ENCODE measurements at places on chromosomes 5 and 9.

DNA sequence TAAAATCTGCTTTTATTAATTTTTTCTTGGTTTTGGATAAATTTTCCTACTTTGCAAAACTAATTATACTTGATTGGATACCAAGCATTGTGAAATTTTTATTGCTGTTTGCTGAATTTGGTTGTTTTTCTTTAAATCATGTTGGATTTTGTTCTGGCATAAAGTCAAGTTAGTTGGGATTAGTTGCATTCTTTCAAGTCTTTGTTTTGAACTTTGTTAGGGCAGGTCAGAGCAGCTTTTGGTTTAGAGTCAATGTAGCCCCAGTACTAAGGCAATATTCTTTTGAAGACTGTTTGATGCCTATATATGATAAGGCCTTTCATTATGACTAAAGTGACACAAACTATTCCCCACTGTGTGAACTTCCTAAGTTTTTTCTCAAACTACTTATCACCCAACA is 531.1 kb downstream of the RASEF start:
- DNase-seq: no peak

- no peak for DNase-seq
Observed at GRCh38 chr9:130143958-130144366, 28.2 kb upstream of the NCS1 start.

GRCh38 chr5:137758121-137758520 is 4.0 kb upstream of the HNRNPA0 start:
- no peak for DNase-seq

- DNase-seq: peak; percentile 16
Observed at GRCh38 chr5:68272289-68272688, 56.7 kb downstream of the PIK3R1 start.

GRCh38 chr5:106367281-106367680 is 1303.5 kb downstream of the EFNA5 start:
- DNase-seq: no peak

- DNase-seq: no peak
Observed at GRCh38 chr9:14289916-14290315, 24.0 kb downstream of the NFIB start.

DNA sequence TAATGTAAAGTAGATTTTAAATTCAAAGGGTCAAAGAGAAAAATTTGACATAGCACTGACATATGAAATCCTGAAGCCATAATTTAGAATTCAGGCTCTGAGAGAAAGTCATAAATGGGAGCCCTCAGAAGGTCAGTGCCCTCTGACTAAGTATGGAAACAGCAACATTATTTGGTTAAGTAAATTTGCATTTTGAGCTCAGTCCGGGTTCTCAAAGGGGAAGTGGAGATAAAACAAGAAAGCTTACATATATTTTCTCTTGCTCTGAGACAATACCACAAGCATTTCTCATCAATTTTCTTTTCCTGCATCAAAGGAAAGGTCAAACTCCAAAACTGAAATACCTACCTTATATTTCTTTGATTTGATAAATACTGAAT is 348.0 kb downstream of the SEMA5A start:
- DNase-seq: peak; percentile 13

DNA sequence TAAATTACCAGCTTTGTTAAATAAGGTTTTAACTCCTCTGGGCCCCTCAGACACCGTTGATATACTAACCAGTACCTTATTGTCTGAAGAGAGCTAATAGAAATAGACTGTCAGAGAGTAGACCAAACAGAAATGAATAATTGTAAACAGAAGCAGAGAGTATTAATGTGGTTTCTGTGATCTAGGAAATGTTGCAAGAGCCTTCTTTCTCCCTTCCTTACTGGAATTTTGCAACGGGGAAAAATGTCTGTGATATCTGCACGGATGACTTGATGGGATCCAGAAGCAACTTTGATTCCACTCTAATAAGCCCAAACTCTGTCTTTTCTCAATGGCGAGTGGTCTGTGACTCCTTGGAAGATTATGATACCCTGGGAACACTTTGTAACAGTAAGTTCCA is 5.1 kb downstream of the TYRP1 start:
- no peak for DNase-seq

- no peak for DNase-seq
Observed at GRCh38 chr5:158854260-158854783, 245.4 kb downstream of the EBF1 start.

DNA sequence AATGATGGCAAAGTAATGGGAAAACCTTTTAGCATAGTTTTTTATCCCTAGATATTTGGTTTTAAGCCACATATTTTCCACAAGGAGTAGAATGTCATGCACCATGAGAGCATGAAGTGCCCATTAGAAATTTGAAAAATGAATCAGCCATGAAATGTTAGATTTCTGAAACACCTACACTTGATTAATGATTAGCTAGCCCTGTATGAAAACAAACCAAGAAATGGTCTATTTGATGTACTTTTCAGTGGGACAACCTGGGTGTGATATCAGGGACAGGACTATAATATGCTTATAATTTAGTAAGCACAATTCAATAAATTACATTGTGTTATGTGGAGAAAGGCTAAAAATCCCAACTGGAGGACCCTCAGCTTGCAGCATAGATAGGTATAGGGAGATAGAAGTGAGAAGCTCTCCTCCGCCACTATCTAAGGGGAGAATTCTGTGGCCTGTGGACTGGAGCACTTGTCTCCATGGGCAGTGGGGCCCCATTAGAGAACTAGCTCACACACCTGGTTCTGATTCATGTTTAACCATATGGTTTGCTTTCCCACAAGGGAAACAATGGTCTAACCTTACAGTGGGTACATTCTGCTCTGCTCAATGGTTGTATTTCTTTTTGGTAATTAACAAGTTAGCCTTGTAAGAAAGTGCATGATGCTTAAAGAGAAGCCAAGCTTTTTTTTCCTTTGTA is 35.2 kb downstream of the NUP214 start:
- no peak for DNase-seq

DNA sequence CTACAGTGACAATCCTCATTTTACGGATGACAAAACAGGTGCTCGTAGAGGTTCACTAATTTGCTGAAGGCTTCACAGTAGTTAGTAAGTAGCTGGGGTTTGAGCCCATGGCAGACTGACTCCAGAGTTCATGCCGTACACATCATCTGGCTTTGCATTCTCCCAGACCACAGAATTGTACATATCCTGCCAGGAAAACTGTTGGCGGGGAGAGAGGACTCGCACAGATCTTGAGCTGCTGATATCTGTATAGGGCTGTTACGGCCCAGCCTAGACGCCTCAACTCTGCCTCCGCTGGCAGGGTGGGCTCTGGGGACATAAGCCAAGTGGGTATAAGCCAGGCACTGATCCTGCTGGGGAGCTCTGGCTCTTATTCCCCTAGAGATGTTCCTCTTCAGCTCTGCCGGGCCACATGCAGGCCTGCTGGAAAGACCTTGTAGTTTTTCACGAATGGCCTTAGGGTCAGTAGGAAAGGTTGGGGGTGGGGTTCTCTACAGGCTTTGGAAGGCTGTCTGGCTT is 16.3 kb downstream of the LARP1 start:
- no peak for DNase-seq

- no peak for DNase-seq
Observed at GRCh38 chr5:132774896-132775295, 2.1 kb downstream of the SEPTIN8 start.

DNA sequence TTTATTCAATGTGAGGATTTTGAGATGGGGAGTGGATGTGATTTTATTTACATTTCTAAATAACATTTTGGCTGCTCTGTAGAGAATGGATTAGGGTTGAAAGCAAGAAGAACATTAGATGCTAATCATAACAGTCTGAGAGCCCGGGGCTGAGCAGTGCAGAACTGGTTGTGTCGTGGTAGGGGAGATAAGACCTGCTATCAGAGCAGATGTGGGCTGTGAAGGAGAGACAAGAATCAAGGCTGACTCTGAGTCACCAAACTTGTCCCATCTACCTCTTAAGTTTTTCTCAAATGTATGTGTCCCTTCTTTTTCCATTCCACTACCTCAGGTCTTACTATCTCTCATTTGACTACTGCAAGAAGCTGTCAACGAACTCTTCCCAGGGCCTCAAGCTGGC is 35.4 kb upstream of the SLC28A3 start:
- DNase-seq: no peak

DNA sequence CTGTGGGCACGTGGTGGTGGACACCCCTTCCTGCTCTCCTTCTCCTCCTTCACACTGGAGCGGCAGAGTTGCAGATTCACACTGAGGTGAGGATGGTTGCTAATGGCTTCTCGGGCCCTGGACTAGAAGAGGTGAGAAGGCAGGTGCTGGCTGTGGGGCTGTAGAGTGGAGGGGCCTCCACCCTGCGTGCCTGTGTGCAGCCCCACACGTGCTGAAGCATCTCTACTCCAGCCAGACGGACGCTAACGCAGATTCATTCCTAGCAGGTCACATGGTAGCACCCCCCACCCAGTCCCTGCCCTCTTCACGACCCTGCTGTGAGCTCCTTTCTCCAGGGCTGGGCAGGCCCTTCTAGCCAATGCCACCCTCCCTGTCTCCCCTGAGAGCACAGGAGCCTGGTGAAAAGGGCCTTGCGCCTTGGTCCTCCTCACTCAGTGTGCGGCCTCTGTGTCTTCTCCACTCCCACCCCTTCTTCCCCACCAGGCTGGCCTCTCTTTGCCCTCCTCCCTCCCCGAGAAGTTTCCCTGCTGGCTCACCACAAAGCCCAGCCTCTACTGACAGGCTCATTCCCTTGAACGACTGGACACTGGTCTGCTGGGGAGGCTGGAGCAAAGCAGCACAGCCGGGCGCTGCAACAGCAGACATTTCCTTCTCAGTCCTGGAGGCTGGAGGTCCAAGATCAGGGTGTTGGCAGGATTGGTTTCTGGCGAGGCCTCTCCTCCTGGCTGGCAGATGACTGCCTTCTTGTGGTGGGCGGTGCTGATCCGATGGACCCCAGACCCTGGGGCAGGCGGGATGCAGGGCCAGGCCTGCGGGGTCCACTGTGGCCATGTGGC is 14.2 kb downstream of the CACNA1B start:
- DNase-seq: no peak

GRCh38 chr9:37550781-37551180 is 25.4 kb downstream of the FBXO10 start:
- no peak for DNase-seq

DNA sequence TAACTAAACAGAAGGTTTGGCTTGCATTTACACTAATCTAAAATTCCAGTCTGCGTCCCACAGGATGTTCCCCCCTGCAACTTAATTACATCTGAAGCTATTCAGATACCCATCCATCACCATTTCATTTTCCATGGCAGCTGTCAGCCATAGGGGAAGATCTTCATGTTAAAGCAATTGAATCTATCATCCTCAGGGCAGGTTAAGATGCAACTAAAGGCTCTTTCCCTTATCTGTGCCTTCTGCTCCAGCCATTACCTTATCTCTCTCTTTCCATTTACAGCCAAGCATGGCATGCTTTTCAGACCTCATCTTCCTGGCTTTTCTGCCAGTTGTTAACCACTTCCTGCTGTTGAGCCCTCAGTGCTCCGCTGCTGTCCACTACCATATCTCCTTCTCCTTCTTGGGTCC is 15.8 kb upstream of the HACD4 start:
- DNase-seq: no peak

DNA sequence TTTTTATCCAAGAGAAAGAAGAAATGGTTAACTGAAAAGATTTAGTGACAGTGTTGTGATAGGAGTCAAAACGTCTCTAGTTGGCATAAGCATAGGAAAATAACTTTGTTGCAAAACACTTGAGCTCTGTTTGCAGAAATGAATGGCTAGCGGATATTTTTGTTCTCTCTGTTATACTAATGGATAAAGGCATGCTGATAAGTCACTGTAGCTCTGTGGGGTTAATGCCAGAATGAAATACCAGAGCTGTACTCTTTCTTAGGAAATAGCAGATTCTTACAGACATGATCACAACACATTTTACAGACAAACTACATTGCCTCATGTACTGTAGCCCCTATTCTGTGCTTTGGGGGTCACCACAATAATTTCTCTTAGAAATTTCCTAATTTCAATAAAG is 202.8 kb downstream of the DMRTA1 start:
- DNase-seq: no peak

DNA sequence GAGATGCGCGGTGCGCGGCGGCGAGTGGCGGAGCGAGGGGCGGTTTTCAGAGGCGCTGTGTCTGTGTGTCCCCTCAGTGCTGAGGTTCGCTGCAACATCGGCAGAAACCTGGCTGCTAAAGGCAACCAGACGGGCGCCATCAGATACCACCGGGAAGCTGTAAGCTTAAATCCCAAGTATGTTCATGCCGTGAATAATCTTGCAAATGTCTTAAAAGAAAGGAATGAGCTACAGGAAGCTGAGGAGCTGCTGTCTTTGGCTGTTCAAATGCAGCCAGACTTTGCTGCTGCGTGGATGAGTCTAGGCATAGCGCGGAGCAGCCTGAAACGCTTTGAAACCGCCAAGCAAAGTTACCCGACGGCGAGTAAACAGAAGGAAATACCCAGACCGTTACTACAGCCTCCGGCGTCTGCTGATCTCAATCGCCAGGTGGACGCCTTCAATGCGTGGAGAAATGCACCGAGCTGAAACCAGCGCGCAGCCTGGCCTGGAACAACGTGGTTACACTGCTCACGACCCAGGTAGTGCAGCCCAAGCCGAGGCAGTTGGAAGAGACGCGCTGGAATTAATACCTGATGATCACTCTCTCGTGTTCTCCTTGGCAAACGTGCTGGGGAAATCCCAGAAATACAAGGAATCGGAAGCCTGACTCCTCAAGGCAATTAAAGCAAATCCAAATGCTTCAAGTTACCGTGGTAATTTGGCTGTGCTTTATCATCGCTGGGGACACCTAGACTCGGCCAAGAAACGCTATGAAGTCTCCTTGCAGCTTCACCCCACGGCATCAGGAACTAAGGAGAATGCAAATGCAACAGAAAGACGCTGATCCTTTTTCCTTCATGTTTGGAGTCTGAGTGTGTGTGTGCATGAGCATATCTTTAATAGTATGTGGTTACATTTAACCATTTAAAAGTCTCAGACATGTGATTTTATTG is 15.9 kb downstream of the OR2V1 start:
- DNase-seq: no peak

- no peak for DNase-seq
Observed at GRCh38 chr5:35483191-35483590, 134.5 kb upstream of the SPEF2 start.

- DNase-seq: no peak
Observed at GRCh38 chr9:134175808-134176598, 11.6 kb upstream of the RNU6ATAC start.

DNA sequence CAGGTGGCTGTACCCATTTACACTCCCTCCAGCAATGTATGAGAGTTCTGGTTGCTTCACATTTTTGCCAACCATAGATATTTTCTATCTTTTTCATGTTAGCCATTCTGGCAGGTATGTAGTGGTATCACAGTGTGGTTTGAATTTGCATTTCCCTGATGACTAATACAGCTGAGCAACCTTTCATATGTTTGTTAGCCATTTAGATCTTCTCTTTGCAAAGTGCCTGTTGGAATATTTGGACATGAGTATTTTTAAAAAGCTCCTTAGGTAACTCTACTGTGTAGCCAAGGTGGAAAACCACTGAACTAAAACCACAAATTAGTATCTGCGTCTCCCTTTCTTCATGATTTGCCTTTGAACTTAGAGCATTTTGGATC is 31.9 kb downstream of the IRF1 start:
- DNase-seq: no peak

- DNase-seq: no peak
Observed at GRCh38 chr9:99896119-99896518, 10.3 kb upstream of the STX17 start.

All from OCI-LY7 (cell line).